GM12865 (cell line): ENCODE measurements at places on chromosomes 5 and 9.

DNA sequence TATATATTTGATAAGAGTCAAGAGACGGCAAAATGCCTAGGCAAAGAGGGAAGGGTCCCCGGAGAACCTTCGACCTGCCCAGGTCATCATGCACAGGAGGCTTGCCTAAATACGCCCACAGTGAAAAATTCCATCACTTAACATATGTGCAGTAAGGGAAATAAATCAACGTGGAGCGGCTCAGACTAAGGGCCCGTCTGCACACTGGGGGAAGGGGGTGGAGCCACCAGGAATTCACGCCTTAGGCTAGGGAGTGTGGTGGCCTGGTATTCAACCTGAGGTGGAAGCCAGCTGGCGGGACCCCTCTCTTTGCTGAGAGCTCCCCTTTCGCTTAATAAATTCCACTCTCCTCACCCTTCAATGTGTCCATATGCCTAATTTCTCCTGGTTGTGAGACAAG lies 8.3 kb downstream of the PTBP3 start:
- DNase-seq: no peak

GRCh38 chr5:133582971-133583370 lies 29.4 kb downstream of the FSTL4 start:
- DNase-seq: no peak

DNA sequence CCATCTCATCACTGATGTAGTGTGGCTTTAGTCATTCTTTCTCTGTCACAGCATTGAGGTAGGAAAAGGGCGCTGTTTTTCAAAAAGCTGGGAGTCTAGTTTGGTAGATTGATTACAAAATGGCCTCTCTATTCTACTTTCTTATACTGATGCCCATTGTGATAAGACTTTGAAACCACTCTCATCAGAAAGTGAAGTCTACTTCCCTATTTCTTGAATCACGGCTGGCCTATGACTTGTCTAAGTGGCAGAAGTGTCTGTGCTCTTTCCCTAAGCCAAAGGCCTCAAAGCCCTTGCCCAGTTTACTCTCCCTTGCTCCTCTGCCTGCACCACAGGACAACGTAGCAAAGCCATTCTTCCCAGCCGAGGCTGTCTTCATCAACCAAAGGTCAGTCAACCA lies 83.0 kb upstream of the IL33 start:
- peak; percentile 29 for DNase-seq

DNA sequence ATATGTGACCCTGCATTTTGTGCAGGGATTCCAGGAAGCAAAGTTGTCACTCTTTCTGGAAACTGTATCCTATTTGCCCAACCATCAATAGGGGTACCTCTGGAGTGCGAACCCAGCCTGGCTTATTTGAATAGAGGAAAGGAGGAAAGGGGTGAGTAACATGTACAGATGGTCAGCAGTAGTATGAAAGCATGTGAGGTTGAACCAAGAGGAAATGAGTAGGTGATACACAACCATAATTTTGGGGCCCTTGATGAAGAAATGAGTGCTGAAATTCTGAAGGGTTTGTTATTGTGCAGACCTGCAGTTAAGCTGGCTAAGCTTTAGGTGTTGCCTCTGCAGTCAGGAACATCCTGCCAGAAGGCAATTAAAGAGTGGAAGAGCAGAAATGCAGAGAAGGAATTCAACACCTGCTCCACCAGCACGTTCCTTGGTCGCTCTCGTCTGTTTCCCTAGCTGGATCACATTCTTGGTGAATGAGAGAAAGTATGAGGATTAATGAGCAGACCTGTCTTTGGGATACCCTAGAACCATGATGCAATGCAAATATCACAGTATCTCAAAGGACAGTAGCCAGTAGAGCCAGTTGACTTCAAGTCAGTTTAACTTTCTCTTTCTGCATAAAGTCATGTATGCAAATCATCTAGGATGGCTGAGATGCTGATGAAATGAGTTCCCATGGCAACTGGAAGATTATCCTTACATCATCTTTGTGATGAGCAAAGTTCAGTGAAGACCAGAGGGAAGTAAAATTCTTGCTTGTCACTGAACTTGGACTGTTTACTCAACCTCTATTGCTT lies 13.2 kb upstream of the IL12B start:
- no peak for DNase-seq

GRCh38 chr5:168066536-168067208 lies 224.8 kb upstream of the WWC1 start:
- no peak for DNase-seq

GRCh38 chr5:36367524-36367923 lies 65.8 kb upstream of the RANBP3L start:
- DNase-seq: no peak

GRCh38 chr5:119405419-119405818 lies 46.9 kb upstream of the HSD17B4 start:
- DNase-seq: no peak

DNA sequence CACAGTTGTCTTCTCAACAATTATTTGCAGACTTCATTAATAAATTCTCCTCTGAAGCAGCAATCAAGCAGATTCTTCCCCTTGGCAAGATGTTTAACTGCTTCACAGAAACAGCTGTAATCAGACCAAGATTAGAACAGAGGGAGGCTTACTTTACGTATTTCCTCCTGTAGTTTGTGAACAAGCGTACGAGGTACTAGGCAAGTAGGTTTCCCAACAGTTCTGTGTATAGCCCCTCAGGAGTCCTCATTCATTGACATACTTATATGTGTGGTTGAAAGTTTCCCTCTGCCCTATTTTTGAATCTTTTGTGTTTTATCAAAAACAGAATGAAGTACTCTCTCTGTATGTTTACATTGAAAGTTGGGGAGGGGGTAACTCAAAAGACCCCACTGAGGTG lies 128.0 kb downstream of the SPATA31D1 start:
- DNase-seq: no peak

- DNase-seq: no peak
Measured at GRCh38 chr5:115423051-115423450, 121.5 kb downstream of the FEM1C start.

- no peak for DNase-seq
Measured at GRCh38 chr5:154727361-154727760, 27.8 kb upstream of the LARP1 start.

GRCh38 chr9:85215961-85216360 lies 525.8 kb downstream of the AGTPBP1 start:
- DNase-seq: no peak

DNA sequence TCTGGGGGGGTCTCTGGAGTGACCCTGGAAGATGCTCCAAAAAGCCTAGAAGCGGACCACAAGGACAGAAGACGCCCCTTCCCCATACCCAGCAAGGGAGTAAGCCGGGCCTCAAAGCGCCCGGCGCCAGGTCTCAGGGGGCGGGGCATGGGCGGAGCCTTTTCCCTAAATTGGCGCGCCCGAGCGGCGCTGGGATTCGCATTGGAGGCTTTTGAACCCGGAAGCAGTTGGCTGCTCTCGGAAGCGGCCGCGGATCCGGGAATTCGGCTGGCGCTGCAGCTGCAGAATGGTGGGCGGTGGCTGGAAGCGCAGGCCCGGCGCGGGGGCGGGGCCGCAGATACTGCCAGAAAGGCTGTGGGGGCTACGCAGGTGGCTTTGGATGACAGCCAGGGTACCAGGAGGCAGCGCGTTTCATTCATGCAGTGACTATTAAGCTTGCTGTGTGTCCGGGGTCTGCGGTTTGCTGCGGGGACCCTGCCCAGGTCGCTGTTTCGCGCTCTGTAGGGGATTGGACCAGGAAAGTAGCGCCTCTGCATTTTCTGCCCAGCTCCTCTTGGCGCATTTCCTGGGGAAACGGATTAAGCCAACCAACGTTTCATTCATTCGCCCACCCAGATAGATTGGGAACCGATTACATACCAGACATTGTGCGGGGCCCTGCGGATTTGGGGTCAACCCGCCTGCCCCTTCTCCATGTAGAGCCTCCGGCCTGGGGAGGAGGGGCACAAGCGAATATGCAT lies 83.0 kb upstream of the FREM1 start:
- peak; percentile 2 for DNase-seq

- no peak for DNase-seq
Measured at GRCh38 chr5:15837551-15838289, 337.7 kb downstream of the FBXL7 start.

DNA sequence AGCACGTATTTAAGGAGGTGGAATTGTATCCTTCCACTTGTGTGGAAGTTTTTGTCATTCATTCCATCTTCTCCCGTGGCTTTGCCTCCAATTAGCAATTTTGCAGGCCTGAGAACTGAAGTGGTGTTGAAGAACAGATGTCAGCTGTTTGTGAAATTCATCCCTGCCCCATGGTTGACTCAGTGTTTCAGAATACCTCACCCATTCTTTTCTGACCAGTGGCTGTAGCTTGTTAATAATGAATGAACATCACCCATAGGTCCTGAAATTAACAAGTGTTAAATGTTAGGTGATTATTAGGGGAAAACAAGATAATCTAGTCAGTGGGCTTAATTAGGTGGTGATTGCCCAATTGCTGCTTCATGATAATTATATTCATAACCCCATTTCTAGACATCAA lies 11.7 kb downstream of the ZNF462 start:
- no peak for DNase-seq

GRCh38 chr5:91206103-91206502 lies 177.0 kb downstream of the ARRDC3 start:
- DNase-seq: no peak

DNA sequence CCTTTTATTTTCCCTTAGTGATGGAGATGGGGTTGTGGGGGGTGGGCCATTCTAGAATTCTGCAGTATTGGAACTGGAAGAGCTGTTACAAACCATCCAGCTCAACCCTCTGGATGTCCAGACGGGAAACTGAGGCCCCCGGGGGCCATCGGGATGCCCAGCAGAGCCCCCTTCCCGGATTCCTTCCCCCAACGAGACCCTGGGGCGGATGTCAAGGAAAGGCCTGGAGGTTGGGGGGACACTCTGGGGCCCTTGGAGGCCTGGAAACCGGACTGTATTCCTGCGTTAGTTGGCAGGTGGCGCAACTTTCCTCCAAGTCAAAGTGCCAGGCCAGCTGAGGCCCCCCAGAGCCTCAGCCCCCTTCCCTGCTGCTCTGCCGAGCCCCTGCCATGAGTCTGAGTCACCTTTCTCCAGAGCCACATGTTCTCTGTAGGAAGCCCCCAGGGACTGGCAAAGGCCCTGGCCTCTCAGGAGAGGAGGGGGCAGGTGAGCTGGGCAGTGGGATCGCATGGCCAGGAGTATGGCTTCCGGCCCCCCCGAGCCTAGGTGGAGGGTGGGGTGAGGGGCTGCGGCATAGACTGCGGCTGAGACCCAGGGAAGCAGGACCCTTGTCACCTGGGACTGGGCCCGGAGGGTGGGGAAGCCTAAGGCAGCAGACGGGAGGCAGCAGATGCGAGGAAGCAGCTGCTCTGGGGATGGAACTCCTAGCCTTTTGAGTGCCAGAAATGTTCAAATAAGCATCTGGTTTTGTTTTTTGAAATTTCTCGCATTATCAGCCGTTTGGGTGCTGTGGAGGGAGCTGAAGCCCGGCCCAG lies 17.8 kb upstream of the FIBCD1 start:
- no peak for DNase-seq

DNA sequence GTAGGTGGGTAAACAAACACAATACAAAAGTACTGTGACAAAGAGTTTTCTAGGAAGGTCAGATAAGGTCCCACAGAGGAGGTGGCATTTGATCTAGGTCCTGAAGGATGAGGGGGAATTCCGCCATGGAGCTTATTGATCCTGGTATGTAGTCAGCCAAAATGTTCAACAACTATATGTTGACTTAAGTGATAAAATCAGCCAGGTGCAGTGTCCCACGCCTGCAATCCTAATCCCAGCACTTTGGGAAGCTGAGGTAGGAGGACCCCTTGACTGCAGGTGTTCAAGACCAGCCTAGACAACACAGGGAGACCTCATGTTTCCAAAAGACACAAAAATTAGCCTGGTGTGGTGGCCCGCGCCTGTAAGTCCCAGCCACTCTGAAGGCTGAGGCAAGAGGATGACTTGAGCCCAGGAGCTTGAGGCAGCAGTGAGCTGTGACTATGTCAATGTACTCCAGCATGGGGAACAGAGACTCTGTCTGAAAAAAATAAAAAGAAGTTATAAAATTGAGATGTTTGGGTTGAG lies 46.4 kb upstream of the PLIN2 start:
- no peak for DNase-seq

GRCh38 chr5:114176356-114176755 lies 185.5 kb upstream of the KCNN2 start:
- no peak for DNase-seq

DNA sequence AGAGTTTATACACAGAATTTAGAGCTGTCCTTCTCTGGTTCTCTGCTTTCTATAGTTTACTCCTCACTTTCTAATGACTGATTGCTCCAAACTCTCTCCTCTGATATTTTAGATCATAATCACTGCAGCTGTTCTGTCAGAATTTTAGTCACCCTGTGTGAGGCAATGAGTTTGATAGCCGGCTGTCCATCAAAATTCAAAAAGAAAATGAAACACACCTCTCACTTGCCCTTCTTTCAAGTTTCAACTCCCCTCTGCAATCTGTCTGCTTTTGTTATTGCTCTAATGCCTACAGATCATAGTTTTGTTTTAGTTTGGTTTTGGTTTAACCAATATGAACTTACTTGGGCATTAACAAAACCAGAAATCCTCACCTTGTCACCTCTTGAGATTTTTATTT lies 23.3 kb upstream of the ABLIM3 start:
- peak; percentile 21 for DNase-seq

DNA sequence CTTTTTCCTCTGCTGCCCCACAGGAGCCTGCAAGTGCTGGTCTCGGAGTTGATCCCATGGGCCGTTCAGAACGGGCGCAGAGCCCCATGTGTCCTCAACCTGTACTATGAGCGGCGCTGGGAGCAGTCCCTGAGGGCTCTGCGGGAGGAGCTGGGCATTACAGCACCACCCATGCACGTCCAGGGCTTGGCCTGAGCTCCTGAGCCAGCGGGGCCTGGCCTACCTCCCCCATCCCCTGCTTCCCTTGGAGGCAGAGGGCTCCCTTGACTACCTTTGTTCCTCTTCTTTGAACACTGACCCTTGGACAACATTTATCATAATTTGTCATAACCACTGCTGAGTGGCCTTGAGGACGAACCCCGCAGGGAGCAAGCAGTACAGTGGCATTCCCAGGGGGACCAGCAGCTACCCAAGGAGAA lies 6.9 kb upstream of the SLC27A4 start:
- no peak for DNase-seq

GRCh38 chr5:173163219-173163618 lies 18.9 kb downstream of the BNIP1 start:
- DNase-seq: no peak

- DNase-seq: no peak
Measured at GRCh38 chr9:38096238-38096805, 27.3 kb upstream of the SHB start.

DNA sequence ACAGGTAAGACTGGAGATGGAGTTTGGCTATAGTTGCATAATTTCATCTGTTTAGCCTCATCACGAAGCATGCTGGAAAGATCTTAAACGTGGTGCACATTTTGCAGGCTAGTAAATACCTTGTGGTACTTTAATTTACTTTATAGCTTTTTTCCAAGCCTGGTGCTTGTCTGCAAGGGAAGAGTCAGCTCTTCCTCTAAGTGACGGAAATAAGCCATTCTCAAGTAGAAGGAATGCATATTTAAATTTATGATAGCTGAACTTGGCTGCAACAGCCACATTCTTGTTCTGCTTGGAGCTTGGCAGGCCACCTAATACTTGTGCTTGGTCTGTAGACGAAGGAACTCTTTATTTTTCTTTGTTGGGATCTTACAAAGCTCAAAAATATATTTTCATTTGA lies 188.0 kb upstream of the PIK3R1 start:
- no peak for DNase-seq

- no peak for DNase-seq
Measured at GRCh38 chr9:127022913-127023660, 99.3 kb downstream of the ANGPTL2 start.
